ENCODE measurements at places on chromosomes 4 and X.

- DNase-seq: no peak
Measured at GRCh38 chrX:107825698-107826237, at the start of gene MID2. TSS of gene MID2 (plus strand) at chrX:107825866. CDS start at chrX:107826427, 561 bp downstream.

DNA sequence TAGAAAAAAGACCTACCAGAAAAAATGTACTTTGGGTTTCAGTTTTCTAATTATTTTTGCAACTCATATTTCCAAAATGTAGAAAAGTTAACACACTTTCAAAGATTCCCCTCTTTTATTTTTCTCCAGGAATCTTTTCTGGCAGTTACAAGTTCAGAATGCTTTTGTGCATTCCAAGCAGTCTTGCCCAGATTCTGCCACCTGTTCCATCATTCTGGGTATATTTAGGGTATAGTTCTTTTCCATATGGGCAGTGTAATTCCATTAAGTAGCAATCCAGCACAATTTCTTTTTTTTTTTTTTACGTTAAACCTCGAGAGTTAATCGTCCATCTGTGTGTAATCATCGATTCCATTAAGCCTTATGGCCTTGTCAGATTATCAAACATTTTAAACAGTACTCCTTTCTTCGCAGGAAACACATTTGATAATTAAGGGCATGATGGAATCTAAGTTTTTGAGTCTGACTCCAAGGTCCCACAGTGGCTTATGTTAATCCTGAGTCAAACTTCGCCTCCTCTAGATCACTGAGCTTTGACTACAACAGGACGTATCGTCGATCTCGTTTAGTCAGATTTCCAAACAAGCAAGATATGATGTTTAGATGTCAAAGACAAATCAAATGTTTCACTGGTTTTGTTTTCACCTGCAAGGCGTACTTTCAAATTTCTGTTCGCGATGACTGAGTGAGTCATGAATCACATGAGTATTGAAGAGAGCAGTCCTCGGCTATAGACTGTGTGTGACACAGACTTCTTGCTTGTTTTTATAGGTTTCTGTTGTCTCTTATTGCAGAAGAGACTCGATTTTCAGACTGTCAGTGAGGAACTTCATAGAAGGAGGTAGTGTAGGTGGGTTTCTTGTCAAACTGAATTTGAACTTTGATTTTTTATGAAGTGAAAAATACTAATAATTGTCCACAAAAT lies 118.9 kb upstream of the GK2 start:
- no peak for DNase-seq

DNA sequence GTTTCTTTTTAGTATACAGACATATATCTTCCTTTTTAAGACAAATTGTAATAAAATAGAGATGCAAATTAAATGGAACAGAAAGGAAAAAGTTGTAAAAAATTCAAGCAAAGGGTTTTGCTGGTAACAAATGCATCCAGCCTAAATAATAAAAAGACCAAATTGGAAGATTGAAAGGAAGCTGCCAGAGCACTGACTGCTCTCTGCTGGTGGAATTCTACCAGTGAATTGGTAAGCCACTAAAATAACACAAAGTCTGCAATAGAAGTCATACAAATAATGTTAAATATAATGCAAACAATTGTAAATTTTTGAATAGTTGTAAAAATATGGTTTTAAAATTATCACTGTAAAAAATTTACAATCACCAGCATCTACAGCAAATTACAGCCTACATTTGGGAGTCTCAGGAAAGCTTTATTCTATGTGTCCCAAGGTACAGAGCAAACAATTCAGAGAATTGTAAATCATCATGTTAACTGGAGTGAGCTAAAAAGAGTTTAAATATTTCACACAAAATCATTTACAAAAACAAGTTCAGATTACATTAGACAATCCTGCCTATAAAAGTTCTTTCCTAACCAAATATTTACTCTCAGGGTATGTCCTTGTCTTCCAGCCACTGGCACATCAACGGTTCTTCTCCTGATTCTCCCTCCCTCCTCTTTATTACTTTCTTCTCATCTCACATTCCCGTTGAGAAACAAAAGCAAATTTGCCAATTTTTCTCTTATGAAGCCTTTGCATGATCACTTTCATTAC lies 1322.5 kb downstream of the PCDH7 start:
- DNase-seq: no peak

GRCh38 chr4:10083331-10083771 lies 33.2 kb downstream of the WDR1 start:
- DNase-seq: no peak

- no peak for DNase-seq
Measured at GRCh38 chr4:119210775-119211174, 1.7 kb upstream of the USP53 start.

GRCh38 chr4:134888156-134888555 lies 686.6 kb upstream of the PABPC4L start:
- DNase-seq: no peak

- DNase-seq: no peak
Measured at GRCh38 chr4:188145601-188146000, 6.4 kb downstream of the TRIML1 start.

- no peak for DNase-seq
Measured at GRCh38 chrX:46637938-46638337, 64.4 kb downstream of the CHST7 start.

GRCh38 chr4:2647403-2648158 lies 108.6 kb downstream of the TNIP2 start:
- DNase-seq: no peak

- DNase-seq: no peak
Measured at GRCh38 chr4:141124224-141124623, 9.0 kb downstream of the RNF150 start.

- DNase-seq: no peak
Measured at GRCh38 chrX:119040432-119040831, 32.4 kb upstream of the CT47C1 start.

DNA sequence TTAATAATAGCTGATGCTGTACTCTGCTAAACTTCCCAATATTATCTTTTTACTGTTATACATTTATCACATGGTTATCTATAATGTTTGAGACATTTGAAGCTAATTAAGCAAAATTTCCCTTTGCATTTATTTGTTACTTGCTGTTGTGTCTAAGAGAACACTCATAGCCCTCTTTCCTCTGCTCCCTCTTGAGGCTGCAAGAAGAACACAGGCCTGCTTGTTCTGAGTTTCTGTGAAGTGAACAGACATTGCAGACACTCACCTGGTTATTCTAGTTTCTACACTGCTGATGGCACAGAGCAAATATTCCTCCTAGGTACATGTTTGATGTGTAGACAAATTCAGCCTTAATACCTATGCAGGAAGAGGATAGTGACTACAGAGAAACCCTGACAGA lies 367.8 kb downstream of the GASK1B start:
- DNase-seq: no peak

GRCh38 chrX:109350551-109350950 lies 131.3 kb downstream of the GUCY2F start:
- DNase-seq: no peak

GRCh38 chr4:166308647-166309046 lies 435.6 kb downstream of the TLL1 start:
- no peak for DNase-seq

DNA sequence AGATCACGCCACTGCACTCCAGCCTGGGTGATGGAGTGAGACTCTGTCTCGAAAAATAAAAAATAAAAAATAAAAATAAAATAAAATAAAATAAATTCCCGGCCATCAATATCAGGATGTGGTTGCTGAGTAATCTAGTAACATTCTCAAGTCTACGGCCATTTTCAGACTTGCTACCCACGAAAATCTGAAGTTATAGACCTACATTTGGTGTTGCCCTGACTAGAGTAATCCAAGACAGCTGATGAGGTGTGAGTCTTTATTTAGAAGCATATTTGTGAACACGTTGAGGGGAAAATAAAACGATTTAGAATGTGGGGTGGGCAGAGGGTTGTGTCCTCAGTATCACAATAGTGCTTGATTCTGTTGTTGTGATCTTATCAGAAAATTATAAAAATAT lies 130.2 kb upstream of the MID1 start:
- DNase-seq: no peak

DNA sequence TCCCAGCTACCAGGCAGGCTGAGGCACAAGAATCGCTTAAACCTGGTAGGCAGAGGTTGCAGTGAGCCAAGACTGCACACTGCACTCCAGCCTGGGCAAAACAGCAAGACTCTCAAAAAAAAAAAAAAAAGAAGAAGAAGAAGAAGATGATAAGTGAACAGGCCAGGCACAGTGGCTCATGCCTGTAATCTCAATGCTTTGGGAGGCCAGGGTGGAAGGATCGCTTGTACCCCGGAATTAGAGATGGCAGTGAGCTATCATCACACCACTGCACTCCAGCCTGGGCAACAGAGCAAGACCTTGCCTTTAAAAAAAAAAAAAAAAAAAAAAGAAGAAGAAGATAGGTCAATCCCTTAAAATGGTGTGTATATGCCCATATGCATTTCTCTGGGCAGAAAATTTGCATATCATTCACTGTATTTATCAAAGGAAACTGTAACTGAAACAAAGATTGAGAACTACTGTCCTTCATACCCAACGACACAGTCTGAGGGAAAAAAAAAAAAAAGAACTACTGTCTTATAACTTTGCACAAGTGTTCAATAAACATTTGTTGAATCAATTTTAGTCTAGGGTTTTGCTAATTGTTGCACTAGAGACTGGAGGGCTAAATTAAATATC lies 2.3 kb downstream of the RFC1 start:
- no peak for DNase-seq

GRCh38 chrX:147498796-147499195 lies 412.9 kb upstream of the FMR1 start:
- no peak for DNase-seq

- no peak for DNase-seq
Measured at GRCh38 chr4:184932343-184932742, 85.9 kb upstream of the HELT start.

DNA sequence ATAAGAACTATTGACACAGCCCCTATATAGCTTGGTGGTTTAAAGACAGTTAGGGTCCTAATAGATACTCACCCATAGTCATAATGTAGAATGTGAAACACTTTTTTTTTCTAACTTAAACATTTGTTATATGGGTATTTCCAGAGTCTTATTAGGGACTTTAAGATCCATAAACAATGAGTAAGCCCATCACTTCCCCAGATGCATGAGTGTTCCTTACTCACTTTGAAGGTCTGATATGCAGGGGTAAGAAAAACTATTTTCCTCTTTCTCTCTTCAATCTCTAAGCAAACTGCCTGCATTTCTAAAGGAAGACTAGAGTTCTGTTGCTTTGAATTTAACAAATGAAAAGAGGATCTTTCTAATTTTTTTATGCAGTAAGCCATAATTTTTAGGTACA lies 443.6 kb upstream of the PITX2 start:
- no peak for DNase-seq

DNA sequence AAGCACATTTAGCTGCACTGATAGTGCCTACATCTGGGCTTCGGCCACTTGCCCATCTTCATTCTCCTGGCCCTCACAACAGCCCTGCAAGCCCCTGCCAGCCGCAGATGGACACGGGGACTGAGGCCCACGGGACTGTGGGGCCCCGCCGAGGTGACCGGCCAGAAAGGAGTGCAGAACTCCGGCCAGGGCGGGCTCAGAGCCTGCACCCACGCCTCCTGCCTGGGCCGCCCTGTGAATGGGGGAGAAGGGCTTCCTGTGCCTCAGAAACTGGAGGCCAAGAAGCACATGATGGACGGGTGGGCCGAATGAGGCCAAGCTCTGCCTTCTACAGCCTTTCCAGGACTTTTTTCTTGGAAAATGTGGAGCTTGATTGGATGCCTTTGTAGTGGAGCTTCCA lies 35.7 kb upstream of the HGFAC start:
- no peak for DNase-seq

DNA sequence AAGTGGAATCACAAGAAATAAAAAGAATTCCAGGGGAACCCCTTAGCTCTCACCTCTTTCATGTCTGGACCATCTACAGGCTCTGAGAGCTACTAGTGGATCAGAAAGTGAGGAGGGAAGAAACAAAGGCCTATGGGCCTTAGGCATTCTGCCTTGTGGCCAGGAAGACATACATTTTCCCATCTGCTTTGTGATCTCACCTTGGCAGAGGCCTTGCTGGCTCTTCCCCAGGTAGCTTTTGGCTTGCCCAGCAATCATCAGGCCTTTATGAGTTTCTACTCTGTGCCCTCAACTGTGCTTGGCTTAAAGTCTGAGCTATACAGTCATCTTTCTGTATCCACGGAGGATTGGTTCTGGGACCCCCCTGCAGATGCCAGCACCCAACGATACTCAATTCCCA lies 28.3 kb upstream of the CD99L2 start:
- DNase-seq: no peak

GRCh38 chr4:95394752-95395306 lies 153.9 kb downstream of the UNC5C start:
- DNase-seq: no peak

DNA sequence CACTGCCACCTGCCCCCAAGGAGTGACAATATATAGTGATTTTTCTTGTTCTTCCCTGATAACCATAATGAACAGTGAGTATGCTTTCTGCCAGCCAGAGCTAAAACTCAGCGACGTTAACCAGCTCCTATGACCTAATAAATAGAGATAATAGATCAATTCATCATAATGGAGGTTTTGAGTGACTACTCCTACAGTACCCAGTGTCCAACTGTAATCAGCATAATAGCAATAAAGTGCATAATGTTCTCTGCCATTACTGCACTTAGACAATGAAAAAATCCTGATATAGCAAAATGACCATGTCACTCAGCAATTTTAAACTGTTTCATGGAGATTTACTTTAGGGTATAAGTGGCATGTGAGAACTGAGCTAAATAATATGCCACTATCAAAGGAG lies 20.7 kb upstream of the TXLNG start:
- DNase-seq: no peak

GRCh38 chrX:33142331-33142730 lies 69.0 kb downstream of the DMD start:
- no peak for DNase-seq

GRCh38 chr4:137430171-137430570 lies 102.1 kb downstream of the PCDH18 start:
- no peak for DNase-seq

Data from D721Med (cell line).